CD4-positive, alpha-beta T cell treated with Interleukin-15 for 4 hours (primary cell): ENCODE measurements at places on chromosomes 1 and 21.

DNA sequence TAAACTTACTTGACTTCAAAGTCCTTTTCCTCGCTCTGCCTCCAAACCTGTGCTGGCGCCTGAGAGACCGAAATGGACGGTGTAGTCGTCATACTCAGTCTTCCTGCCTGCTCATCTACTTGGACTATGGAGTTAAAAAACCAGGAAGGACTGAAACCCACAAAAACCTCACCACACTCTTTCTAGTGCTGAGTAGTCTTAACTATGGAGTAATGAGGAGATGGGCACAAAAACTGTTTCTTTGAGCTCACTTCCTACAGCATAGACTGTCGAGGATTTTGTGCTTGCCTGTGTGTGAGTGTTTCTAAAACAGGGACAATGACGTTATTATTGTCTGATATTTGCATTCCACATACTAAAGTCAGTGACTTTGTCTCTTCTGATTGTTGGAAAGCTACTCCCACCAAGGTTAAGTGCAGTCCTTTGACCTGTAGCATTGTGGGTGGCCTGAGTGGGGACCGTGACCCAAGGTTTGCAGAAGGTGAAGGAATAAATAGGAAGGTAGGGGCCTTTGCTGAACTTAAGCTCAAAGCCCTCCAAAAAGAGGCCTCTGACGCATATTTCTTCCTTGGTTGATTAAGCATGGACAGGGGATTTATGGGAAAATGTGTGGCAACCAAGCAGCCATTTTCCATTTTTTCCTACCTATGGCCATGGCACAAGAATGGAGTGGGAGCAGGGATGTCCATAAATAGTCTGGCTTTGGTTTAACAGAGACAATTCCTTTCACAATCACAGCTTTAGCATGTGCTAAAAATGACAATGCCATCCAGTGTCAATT is 109.6 kb downstream of the ZBTB18 start:
- DNase-seq: no peak

DNA sequence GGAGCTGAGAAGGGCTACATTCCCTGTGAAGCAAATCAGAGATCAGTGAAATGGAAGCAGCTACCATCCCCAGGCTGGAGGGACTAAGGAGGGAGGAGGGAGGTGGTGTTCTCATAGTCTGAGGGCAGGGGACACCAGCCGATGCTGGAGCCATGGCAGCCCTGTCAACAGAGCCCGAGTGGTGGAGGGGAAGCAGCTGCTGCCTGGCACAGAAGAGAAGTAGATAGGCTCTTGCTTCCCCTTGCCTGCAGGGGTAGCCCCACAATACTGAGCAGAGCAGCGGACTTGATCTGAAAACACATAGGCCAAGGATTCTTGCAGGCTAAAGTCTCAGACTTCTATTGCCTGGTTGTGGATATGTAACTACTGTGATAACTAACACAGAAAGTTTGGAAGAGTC is 255.1 kb downstream of the FGGY start:
- DNase-seq: no peak

GRCh38 chr1:72397786-72398185 is 115.4 kb upstream of the NEGR1 start:
- DNase-seq: no peak

DNA sequence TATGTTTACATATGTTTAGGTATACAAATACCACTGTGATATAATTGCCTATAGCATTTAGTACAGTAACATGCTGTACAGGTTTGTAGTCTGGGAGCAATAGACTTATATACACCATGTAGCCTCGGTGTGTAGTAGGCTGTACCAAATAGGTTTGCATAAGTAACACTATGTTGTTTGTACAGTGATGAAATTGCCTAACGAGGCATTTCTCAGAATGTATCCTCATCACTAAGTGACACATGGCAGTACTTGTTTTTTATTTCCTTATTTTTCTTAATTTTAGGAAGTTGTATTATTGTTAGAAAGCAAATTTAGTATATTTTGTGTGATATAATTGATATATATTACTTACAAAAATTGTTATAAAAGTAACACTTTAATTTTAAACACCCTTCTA is 840.9 kb downstream of the LTN1 start:
- no peak for DNase-seq

DNA sequence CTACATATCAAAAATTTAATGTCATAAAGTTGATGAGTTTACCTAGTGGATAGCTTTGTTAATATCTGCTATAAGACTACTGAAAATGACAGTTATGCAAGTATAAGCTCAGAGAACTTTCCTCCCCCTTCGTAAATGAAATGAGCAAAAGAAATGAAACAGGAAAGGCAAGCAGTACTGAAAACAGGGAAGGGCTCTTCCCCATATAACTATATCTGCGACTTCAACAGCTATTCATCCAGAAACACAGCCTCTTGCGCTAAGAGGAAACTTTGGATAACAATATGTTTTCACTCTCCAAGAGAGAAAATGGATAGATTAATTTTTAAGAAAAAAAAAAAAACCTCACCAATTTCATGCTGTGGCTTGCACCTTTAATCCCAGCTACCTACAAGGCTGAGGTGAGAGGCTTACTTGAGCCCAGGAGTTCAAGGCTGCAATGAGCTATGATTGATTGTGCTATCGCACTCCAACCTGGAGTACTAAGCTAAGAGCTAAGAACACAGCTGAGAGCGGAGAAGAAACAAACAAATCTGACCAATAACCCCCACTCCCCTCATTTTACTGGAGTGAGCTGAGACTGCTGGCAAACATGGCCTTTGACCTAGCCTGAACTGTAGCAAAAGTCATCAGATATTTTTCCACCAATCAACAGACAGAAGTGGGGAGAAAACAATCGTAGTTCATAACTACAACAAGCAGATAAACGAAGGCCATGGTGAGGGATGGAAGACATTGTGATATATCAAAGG is 29.0 kb downstream of the METTL18 start:
- DNase-seq: no peak

DNA sequence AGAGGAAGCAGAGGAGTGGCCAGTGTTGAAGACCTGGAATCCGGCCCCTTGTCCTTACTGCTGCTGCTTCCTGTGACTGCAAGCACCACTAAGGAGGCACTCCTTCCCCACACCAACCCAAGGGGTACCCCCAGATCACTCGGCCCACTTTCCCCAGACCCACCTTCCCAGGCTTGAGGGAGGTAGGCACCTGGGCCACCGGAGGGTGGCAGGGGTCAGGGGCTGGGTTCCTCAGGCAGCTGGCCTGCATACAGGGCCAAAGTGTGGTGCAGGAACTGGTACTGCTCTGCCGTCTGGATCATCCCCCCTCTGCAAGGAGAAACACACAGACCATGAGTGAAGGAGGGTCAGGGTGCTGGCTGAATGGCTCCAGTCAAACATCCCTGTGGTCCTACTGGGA is 3.9 kb upstream of the ARL8A start:
- DNase-seq: no peak

- no peak for DNase-seq
These were observed 124.8 kb upstream of the GRIK3 start for GRCh38 chr1:37159102-37159501.

DNA sequence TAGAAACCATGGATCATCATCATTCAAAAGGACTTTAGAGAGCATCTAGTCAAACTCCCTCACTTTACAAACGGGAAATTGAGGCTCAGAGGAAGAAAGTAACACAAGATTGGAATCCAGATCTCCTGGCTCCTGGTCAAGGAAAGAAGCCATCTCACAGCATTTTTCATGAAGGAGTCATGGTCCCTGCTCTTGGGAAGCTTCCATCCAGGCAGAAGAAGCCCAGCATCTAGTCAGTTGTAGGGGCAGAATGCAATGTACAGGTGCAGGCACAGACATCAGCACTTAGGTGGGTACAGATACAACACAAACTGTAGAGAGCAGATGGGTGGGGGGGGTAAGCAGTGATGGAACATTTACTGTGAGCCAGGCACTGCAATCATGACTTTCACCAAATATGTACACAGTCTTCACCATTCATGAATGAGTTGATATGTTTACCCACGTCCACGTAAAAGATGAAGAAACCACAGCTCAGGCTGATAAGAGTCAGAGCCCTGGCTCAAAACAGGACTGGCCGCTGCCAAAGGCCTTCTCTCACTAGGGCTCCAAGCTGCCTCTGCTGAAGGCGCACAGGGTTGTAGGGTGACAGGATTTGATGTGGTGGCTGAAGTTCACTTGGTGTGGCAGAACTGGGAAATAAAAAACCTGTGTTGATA is 44.0 kb downstream of the OPTC start:
- DNase-seq: no peak

GRCh38 chr1:212743901-212744475 is 44.3 kb upstream of the BATF3 start:
- no peak for DNase-seq

DNA sequence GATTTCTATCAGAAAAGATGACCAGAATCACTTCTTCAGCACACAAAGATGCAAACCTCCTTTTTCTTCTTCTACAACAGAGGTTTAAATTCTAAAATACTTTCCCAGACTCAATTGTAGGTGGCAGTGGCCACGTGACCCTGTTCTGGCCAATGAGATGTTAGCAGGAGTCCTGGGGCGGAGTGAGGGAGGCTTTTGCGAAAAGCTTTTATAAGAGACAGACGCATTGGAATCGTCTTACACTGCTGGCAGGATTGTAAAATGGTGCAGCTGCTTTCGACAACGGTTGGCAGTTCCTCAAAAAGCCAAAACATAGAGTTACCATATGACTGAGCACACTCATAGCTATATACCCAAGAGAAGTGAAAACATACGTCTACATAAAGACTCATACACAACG is 87.0 kb upstream of the MAGI3 start:
- no peak for DNase-seq

- no peak for DNase-seq
These were observed 18.5 kb downstream of the RNASEL start for GRCh38 chr1:182570611-182570970.

DNA sequence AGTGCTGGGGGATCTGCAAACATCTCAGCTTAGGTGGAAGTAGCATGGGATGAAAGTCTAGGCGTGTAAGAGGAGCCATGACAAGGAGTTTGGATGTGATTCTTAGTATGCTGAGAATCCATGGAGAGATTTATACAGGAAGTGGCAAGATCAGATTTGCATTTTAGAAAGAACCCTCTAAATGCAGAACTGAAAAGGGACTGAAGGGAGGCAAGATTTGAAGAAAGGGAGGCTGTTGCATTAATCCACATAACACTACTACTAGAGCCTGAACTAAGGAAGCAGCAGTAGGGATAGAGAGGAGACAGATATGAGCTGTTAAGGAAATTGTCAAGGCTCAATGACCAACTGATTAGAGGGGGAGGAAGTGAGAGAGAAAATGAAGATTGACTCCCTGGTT is 9.8 kb downstream of the C1orf74 start:
- no peak for DNase-seq

GRCh38 chr21:28298251-28298672 is 694.4 kb downstream of the LTN1 start:
- DNase-seq: no peak

GRCh38 chr1:107293901-107294613 is 153.2 kb downstream of the NTNG1 start:
- no peak for DNase-seq

GRCh38 chr1:9200441-9200840 is 34.1 kb upstream of the H6PD start:
- no peak for DNase-seq
